ENCODE measurements at places on chromosomes 5 and 9.

DNA sequence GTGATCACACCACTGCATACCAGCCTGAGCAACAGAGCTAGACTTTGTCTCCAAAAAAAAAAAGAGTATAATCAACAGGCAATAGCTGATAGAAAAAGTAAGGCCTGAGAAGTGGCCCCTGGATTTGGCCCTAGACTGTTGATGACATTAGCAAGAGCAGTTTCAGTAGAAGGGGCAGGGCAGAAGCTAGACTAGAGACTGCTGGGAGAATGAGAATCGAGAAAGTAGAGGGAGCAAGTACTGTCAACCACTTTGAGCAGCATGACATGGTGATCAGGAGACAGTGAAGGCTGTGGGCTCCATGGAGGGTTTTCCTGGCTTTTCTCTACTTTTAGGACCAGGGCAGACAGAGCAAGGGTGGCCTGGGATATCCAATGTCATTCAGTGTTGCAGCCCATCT, 34.9 kb upstream of the B4GALT1 start:
- no peak for DNase-seq

- no peak for DNase-seq
These were observed 92.6 kb upstream of the TRIM32 start for GRCh38 chr9:116594547-116594946.

DNA sequence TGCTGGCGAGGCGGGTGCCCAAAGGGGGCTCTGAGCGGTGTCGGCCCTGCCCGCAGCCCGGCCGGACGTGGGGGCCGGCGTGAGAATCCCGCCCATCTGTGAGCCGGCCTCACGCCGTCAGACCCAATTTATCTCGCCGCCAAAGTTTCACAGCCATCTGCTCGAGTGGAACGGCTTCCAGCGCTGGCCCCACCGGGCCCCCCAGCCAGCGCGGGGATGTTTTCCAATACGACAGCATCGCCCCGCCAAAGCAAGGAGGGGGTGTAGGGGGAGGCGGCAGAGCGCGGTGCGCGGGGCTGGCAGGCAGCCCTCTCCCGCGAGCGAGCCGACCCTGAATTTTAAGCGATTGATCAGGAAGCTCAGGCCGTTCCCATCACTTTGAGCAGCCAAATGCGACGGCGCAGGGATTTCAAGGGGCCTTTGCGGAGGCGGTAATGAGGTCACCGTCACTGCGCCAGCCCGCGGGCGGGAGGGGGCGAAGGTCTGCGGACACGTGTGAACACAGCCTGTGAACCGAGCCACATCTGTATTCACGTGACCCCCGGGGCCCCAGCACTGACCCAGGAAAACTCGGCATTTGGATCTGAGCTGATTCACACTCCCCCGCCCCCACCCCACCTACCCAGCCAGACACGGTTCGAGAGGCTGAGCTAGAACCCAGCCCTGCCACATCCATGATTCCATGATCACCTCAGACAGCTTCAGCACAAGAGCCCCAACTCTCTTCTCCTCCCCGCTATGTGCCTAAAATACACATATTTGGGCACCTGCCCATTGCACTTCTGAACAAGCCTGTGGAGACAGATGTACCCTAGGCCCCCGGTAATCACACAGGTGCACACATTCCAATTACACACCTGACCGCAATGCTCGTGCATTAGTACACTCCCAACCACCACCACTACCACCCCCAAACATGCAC, 47.8 kb upstream of the PSD2 start:
- no peak for DNase-seq

GRCh38 chr9:107906074-107906473, 416.5 kb upstream of the KLF4 start:
- DNase-seq = no peak

DNA sequence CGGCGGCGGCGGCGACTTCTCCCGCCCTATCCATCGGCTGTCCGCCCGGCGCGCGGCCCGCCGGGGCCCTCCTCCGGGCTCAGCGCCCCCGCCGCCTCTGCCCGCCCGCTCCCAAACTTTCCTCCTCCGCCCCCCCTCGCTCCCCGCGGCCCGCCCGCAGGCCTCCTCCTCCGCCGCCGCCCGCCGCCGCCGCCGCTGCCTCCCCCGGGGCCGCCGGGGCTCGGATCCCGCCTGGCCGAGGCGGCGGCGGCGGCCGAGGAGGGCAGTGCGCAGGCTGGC, 460 bp upstream of the PBX3 start:
- no peak for DNase-seq

DNA sequence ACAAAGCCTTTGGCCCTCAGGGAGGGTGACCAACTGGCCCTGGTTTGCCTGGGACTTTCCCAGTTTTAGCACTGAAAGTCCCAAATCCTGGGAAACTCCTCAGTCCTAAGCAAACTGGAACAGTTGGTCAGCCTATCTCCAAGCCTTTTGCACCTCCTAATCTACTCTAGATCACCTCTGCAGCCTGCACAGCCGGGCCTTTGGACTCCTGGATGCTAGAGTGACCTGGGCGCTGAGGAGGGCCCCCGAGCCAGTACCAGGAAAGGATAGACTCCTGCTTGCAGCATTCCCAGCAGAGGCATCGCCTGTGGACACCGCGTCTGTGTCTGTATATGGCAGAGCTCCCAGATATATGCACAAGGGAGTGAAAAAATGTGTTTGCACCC, 15.1 kb downstream of the IRF1 start:
- no peak for DNase-seq

DNA sequence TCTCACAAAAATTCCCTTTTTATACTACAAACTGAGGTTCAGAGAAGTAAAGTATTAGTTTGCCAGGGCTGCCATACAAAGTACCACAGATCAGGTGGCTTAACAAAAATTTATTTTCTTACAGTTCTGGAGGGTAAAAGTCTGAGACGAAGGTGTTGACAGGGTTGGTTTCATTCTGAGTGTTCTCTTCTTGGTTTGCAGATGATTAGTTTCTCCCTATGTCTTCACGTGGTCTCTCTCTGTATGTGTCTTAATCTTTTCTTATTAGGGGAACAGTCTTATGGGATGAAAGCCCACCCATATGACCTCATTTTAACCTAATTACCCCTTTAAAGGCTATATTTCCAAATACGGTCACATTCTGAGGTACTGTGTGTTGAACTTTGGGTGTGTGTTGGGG, 274.2 kb downstream of the BRINP1 start:
- DNase-seq = no peak

DNA sequence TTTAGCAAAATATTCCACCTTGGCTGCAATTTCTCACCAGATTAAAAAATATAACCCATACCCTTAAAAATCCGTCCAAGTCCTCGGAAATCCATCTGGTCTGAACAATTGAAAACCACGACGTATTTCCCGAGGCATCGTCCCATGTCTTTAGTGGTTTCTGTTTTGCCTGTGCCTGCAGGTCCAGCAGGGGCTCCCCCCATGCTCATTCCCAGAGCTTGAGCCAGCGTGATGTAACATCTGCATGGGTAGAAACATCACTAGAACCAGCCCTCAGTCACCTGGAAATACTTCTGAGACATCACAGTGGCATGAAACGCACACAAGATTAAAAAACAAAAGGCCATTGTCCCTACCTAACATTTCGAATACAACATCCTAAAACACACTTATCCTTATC, 114.0 kb downstream of the DNAH5 start:
- DNase-seq = no peak

GRCh38 chr5:34043099-34043876, at the start of gene C1QTNF3:
Gene C1QTNF3, minus strand, starts transcription at chr5:34043213. Its CDS starts 88 bp downstream, at chr5:34043125.
- DNase-seq = no peak

GRCh38 chr5:132841305-132841704, 10.9 kb upstream of the SHROOM1 start:
- DNase-seq = no peak

DNA sequence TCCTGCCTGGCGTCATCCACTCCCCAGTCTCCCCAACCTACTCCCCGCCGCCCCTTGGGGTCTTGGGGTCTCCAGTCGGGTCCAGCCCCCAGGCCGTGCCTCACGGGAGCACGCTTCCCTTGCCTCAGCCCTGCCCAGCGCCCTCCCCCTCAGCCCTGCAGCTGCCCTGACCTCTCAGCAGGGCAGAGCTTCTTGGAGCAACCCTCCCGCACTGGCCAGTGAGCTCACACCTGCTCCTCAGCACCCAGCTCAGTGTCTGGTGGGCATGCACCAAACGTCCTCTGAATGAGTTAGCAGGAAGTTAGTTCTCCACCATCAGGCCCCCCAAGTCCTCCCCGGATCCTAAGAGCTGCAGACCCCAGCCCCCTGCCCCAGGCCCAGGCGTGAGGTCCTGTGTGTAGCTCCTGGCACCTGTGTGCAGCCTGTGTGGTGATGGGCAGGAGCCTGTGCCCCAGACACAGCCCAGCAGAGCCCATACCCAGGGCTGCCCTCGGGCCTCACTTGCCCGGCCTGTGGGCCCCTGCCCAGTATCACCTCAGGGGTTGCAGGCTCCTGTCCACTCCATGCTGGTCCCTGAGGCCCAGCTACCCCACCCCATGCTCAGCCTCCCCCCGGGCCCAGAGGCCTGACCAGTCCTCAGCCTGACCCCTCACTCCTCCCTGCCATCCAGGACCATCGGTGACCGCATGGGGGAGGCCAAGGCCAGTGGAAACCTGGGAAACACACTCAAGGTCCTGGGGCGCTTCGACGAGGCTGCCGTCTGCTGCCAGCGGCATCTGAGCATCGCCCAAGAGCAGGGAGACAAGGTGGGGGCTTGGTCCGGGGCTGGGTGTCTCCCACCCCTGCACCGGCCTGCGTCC, 8.2 kb downstream of the GPSM1 start:
- no peak for DNase-seq

- no peak for DNase-seq
These were observed 565.5 kb upstream of the DMAC1 start for GRCh38 chr9:8365029-8365428.

GRCh38 chr9:20353931-20354652, 268.2 kb downstream of the MLLT3 start:
- no peak for DNase-seq

DNA sequence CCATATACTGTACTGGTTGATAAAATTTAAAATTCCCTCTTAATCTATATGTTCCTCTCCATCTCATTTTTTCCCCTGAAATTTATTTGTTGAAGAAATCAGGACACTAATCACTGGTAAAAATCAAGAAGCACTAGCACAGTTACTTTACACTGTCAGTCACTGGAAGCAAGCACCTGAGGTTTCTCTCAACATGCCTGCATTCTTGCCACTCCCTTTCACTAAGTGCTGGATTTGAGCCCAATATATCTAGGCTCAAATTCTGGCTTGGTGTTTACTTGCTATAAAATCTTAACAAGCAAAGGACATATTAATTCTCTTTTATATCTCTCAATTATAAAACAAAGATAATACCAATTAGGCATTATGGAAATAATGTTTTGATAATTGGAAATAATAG, 58.6 kb downstream of the DIAPH1 start:
- DNase-seq = no peak

- no peak for DNase-seq
These were observed 265.7 kb downstream of the TMEM167A start for GRCh38 chr5:82811490-82811889.

- DNase-seq = no peak
These were observed 66.3 kb upstream of the TNFAIP8 start for GRCh38 chr5:119289438-119290044.

GRCh38 chr5:117662361-117662760, 1087.7 kb upstream of the SEMA6A start:
- DNase-seq = no peak

- DNase-seq = no peak
These were observed 22.5 kb upstream of the JAKMIP2 start for GRCh38 chr5:147805030-147805454.

- no peak for DNase-seq
These were observed 31.7 kb upstream of the CDH6 start for GRCh38 chr5:31161781-31162181.

DNA sequence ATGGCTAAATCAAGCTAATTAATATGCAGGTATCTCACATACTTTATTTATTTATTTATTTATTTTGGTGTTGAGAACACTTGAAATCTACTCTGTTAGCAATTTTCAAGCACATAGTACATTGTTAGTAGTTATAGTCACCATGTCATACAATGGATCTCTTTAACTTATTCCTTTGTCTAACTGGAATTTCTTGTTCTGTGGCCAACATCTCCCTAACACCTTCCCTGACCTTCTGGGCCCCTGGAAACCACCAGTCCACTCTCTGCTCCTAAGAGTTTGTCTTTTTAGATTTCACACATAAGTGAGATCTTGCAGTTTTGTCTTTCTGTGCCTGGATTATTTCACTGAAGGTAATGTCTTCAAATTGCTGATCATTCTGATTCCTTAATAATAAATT, 229.1 kb downstream of the SEMA5A start:
- no peak for DNase-seq

DNA sequence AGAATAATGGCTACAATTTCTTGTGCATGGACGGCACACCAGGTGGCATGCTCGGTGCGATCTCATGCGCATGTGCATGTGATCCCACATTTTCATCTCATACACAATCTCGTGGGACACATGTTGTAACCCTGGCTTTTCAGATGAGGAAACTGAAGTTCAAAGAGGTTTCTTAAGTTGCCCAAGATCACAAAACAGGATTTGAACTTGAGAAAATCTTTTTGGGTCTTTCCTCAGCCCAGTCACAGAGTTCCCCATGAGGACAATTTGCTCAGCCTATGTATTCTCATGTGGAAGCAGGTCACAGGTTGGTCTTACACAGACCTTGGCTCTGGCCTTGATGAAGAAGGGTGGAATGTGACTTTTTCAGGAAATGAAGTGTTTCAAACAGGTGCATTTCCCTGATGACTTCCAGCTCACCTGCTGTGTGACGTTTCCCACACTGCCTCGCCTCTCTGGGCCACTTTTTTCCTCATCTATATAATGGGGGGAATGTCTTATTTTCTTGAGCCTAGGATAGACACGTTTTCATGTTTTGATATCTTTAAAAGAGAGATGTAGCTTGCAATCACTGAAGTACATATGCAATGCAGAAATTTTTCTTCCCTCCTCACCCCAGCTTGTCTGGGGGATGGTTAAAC, 7.1 kb upstream of the ORM1 start:
- no peak for DNase-seq

- no peak for DNase-seq
These were observed 452.1 kb upstream of the MPDZ start for GRCh38 chr9:13731637-13732036.

- DNase-seq = no peak
These were observed 14.8 kb downstream of the PDGFRB start for GRCh38 chr5:150140830-150141229.

GRCh38 chr9:15423231-15423985, 732 bp downstream of the SNAPC3 start:
- no peak for DNase-seq

- no peak for DNase-seq
These were observed 64.4 kb downstream of the UGCG start for GRCh38 chr9:111961009-111961408.

DNA sequence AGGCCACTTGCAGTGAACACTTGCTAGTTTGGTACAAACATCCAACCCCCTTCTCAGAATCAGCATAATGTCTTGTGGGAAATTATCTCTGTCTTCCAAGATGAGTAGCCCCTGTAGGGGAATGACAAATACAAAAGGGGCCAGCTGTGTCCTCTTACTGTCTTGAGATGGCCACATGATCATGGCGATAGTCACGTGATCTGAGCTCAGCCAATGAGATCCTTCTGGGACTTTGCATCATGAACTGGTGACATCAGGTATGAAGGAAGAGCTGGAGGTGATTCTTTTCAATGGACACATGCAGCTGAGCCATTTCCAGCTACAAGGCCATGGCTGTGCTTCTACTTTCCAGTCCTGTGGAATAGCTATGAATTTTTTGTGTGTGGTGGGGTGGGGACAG, 206.3 kb downstream of the IRX1 start:
- DNase-seq = no peak

All from stimulated activated CD8-positive, alpha-beta memory T cell treated with anti-CD3 and anti-CD28 coated beads, Interleukin-7, amount 100 ng/mL, for 1 hour (primary cell).